Stimulated activated CD4-positive, alpha-beta T cell treated with anti-CD3 and anti-CD28 coated beads, Interleukin-2, amount 100 ng/mL, for 24 hours (primary cell): ENCODE measurements at places on chromosomes 3 and 15.

DNA sequence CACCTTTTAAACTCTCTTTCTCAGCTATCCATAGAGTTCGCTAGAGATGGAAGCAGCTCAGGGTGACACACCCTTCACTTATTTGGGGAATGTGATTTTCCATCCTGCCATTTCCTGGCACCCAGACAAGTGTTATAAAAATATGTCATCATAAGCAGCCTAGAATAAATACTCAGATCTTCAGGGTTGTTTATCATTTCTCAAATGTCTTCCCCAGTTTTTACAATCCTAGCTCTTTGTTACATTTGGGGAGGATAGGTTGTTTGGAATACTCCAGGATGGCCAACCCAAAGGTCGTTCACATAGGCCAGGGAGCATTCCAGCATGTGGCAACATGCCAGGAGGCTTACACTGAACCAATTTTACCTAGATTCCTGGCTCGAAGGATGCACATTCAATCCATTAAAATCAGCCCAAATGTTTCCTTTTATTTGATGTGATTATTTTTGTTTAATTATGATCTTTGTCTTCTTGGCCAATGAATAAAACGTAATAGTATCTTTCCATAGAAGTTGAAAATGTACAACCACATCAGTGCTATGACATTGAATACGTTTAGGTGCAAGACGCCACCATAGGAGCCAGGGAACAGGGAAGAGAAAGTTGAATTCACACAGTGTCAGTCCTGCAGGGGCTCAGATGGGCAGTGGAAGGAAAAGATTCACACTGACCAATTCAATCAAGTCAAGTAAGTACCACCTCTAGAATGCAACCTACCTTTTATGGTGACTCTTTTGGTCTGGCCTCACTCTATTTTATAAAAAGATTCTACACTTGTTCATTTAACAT, 537.7 kb upstream of the MDFIC2 start:
- no peak for DNase-seq

- DNase-seq: no peak
Observed at GRCh38 chr3:155335724-155336354, 42.4 kb upstream of the STRIT1 start.

DNA sequence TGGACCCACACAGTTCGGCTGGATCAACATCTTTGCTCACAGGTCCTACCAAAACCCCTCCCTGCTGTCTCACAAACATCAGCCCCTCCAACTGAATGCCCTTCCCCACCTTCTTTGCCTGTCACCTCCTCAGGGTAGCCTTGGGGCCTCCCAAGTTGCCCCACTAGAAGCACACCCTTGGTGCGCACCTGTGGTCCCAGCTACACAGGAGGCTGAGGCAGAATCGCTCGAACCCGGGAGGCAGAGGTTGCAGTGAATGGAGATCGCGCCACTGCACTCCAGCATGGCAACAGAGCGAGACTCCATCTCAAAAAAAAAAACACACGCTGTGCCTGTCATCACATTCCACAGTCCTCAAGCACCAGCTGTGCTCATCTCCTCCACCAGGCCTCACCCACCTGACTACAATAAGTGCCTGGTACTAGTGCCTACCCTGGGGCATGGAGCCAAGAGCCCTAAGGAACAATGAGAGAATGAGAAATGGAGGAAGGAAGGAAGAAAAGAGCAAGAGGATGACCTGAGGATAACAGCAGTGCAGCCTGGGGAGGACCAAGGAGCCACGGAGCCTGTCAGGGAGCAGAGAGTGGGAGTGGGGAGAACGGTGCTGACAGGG, 26.0 kb downstream of the RPN1 start:
- DNase-seq: no peak

DNA sequence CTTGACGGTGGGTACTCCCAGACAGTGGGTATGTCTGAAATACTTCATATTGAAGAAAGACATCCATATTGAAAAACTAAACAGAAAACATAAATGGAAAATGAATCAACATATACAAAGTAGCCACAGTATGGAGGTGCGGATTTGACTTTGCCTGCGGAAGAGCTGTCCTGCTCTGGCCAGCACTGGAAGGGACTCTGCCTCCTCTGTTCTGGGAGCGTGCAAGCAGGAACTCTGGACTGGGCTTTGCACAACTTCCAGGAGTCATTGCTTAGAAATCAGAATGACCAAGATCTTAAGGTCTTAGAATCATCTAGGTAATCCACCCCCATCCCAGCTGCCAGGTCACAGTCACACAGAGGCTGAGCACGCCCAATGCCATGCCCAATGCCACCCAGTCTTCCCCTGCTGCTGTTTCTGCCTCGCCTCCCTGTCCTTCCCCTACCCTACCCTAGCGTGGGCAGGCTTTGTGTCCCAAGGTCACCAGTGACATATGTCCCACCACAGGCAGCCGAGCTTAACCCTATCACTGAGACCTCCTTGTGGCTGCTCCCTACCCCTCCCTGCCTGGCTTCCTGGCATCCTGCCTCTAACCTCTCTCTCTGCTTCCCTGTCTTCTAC, 36.3 kb downstream of the CDC25A start:
- DNase-seq: no peak

- DNase-seq: no peak
Observed at GRCh38 chr3:145294572-145294971, 866.4 kb downstream of the PLOD2 start.

DNA sequence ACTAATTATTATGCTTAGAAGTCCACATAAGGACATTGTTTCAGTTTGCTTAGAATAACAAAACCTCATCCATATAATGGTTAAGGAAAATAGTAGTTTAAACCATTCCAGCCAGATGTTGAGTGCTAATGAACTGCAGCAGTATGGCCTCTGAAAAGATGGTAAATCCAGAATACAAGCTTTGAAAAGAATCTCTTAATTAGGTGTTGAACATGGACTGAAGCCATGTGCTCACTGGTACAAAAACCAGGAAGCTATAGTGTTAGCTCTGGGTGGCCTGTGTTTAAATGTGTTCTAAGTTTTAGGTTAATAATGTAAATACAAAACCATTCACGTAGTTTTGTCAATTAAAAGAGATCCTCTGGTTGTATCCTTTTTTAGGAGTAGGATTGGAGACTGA, 78.2 kb downstream of the GALK2 start:
- DNase-seq: no peak

DNA sequence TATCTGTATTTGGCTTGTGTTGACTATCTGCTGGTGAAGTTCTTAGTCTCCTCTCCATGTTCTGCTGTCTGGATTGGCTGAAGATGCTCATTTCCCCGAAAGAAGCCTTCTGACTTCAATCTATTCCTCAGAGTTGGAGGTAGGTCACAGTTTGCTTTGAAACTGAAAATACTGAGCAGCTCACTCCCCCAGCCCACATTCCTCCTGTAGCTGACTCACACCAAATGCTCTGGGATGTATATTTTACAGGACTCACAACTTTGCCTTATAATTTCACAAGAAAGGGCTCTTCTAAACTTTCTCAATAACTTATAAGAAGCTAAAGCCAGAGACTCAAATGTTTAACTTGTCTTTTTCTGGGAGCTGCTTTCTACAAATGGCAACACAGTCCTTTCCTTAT, 36.3 kb upstream of the SNX4 start:
- no peak for DNase-seq

GRCh38 chr3:116276675-116277074, 168.6 kb downstream of the LSAMP start:
- no peak for DNase-seq

DNA sequence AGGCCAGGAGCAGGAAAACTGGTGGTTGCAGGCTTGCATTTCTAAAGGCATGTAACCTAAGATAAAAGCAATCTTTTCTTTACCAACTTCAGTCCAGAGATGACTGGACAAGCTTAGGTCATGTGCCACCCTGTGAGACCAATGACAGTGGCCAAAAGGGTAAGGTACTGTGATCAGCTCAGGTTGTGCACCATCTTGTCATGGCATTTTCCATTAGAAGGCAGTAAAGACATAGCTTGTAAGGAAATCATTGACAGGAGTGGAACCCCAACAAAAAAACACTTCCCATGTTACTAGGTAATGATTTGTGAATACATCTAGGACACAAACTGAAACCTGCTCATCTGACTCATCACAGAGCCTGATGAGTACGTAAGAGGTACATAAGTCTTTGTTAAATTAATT, 35.2 kb downstream of the SSR3 start:
- DNase-seq: no peak

GRCh38 chr3:24470277-24470676, 24.4 kb downstream of the THRB start:
- no peak for DNase-seq

GRCh38 chr3:18295171-18295920, 129.8 kb downstream of the SATB1 start:
- DNase-seq: no peak

DNA sequence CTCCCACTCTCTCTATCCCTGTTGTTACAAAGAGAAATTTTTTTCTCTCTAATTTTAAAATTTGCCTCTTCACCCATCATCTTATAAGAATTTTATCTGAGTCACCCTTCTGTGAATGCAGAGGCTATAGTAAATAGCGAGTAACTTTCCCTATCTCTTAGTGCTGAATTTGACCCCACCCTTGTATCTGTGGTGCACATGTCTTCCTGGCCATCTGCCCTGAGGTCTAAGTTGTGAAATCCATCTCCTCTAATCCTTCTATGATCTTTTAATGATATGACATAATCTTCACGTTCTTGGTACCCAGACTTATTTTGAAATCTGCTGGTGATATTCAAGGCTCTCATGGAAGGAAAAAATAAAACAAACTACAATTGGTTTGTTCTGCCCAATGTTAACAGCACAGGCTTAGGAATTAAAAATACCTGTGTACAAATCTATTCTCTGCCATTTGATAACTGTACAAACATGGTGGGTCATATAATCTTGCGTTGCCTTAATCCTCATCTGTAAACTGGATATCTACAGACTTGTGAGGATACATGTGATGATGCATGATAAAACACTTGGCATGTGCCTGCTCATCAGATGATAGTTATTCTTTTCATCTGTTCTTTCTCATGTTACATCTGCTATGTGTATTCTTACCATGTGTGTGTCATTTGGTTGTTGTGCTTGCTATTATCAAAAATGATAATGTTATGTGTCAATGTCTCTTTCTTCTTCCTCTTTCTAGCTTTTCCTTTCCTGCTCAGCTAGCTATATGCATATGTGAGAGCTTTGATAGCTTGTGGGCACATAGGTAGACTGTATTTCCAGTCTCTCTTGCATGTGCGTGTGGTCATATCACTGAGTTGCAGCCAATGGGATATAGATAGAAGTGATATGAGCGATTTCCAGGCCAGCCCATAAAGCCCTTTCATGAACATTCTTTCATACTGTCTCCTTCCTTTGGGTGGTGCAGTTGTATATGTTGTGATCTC, 13.7 kb upstream of the CCR3 start:
- no peak for DNase-seq
